ENCODE measurements at places on chromosomes 7 and 10. TPM values are rescaled to one million over a fixed set of nuclear protein-coding genes. Genes with fewer than 3 reads are reported as not detected.

GRCh38 chr10:58968389-58968755, 208.1 kb upstream of the PHYHIPL start:
- no peaks in the 10 kb centered on the region for H3K36me3 ChIP-seq
- no peaks in the 10 kb centered on the region for H3K27me3 ChIP-seq
- peaks cover 27% of the 10 kb centered on the region for H3K4me1 ChIP-seq
- no peak overlapping the region for H3K27ac ChIP-seq
- DNase-seq = no peak

DNA sequence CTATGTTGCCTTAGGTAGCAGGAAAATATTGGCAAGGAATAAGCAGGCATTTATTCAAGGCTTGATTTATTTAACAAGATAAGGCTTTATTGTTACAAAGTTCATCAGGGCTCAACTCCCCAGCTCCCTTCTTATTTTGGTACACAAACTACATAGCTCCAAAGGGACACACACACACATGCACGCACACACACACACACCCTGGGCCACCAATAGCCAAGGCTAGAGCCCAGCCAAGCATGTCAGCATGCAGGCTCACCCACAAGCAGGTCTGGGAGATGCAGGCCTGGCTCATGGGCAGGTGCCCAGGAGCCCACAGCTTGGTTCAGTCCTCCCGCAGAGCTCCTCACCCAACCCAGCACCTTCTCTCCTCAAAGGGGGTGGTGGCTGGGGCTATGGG, 23.4 kb downstream of the LEP start:
- H3K27me3 ChIP-seq = peaks cover 22% of the 10 kb centered on the region
- H3K36me3 ChIP-seq = no peaks in the 10 kb centered on the region
- H3K4me3 ChIP-seq = no peak overlapping the region

- peaks cover 2% of the 10 kb centered on the region for H3K36me3 ChIP-seq
- H3K27me3 ChIP-seq = no peaks in the 10 kb centered on the region
- H3K4me3 ChIP-seq = no peak overlapping the region
- H3K4me1 ChIP-seq = peaks cover 8% of the 10 kb centered on the region
- no peak for DNase-seq
Measured at GRCh38 chr7:142172932-142173331, 61.4 kb downstream of the MGAM2 start.

DNA sequence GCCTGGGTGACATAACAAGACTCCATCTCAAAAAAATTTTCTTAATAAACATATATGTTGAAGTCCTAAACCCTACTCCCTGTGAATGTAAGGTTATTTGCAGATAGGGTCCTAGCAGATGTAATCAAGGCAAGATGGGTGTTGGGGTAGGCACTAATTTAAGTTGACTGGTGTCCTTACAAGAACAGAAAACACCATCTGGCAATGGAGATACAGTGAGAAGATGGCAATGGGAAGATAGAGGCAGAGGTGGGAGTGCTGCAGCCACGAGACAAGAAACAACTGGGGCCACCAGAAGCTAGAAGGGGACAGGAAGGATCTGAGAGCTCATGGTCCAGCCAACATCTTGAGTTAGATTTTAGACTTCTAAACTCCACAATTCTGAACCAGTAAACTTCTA, 606.4 kb downstream of the CNTNAP2 start:
- H3K36me3 ChIP-seq = no peaks in the 10 kb centered on the region
- no peak for DNase-seq
- H3K27ac ChIP-seq = peak overlapping the region; percentile 3
- H3K27me3 ChIP-seq = no peaks in the 10 kb centered on the region
- H3K4me1 ChIP-seq = peaks cover 11% of the 10 kb centered on the region

DNA sequence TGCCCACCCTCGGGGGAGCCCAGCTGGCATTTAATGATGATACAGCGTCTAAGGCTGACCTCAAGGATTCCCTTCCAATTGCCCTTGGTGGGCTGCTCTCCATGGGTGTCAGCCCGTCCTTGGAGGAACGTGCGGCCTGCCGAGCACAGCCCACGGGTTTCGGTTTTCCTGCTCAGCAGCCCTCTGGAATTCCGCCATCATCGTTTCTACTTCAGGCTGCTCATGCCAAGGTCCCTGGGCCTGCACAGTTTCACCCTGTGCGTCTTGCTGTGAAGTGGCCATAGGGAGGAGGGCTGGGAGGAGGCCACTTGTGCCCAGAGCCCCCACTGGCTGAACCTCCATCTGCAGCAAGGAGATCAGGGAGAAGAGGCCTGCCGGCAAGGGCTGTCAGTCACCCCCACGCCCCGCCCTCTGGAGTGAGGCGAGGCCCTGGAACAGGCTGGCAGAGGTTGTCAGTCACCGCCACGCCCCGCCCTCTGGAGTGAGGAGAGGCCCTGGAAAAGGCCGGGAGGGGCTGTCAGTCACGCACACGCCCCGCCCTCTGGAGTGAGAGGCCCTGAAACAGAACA, 82.8 kb downstream of the CHST15 start:
- no peak overlapping the region for H3K27ac ChIP-seq
- DNase-seq = no peak
- H3K27me3 ChIP-seq = no peaks in the 10 kb centered on the region
- peaks cover 4% of the 10 kb centered on the region for H3K36me3 ChIP-seq
- H3K4me3 ChIP-seq = no peak overlapping the region

- H3K27me3 ChIP-seq = no peaks in the 10 kb centered on the region
- H3K4me1 ChIP-seq = peaks cover 2% of the 10 kb centered on the region
- DNase-seq = no peak
- no peaks in the 10 kb centered on the region for H3K36me3 ChIP-seq
Measured at GRCh38 chr7:158263964-158264748, 323.5 kb downstream of the PTPRN2 start.

DNA sequence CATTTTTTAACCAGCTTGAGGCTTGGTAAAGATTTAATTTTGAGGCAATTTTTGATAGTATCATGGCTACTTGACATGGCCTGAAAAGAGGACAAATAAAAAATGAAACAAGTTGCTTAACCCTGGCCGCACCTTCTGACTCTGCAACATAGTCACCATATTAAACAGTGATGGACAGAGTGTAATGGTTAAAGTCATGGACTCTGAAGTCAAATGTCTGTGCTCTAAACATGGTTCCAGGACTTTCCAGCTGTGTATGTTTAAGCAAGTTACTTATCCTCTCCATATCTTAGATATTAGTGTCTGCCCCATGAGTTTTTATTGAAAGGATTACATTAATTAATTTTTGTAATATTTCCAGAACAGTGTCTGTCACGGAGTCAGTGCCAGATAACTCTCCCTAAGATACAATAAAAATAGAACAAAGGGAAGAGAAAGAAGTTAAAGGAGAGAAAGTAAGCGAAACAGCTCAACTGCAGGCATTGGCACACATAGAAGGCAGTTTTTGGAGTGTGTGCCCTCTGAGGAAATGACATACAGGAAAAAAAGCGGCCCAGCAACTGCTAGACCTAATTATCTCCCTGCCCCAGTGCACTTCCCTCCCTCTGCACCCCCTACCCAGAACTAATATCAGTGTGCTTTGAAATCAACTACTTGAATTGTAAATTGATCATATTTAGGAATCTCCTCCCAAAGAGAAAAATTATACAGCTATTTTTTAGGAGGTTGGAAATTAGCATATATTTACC, 65.3 kb downstream of the MACC1 start:
- H3K27ac ChIP-seq = no peak overlapping the region
- no peaks in the 10 kb centered on the region for H3K27me3 ChIP-seq
- DNase-seq = no peak
- peaks cover 8% of the 10 kb centered on the region for H3K36me3 ChIP-seq
- H3K4me1 ChIP-seq = peaks cover 4% of the 10 kb centered on the region

The C10orf67 gene
- 0.38 TPM for total RNA-seq

The RARRES2 gene
- total RNA-seq = 20.2 TPM

The MTURN gene
- total RNA-seq = 20.1 TPM

The ELN gene
- 0.33 TPM for total RNA-seq

The PON1 gene
- 2.3 TPM for total RNA-seq

The SFRP5 gene
- 81.0 TPM for total RNA-seq

Data from progenitor cell of endocrine pancreas (in vitro differentiated cells).